Left lung (tissue), 14 donors: ENCODE measurements at places on chromosomes 13 and 19. TPM values are rescaled to one million over a fixed set of nuclear protein-coding genes. Genes with fewer than 3 reads are reported as not detected.

GRCh38 chr13:104847922-104848321, 1687.5 kb downstream of the EFNB2 start:
- no peaks in the 10 kb centered on the region for H3K27me3 ChIP-seq
- DNase-seq = peak; percentile 18
- H3K27ac ChIP-seq = no peak overlapping the region
- H3K4me1 ChIP-seq = no peaks in the 10 kb centered on the region
- no peaks in the 10 kb centered on the region for H3K36me3 ChIP-seq

Gene MEIOSIN
- not detected for total RNA-seq

Gene C1QTNF9B
- not detected for total RNA-seq

GRCh38 chr13:32310134-32310706, 4.9 kb downstream of the ZAR1L start:
- H3K27ac ChIP-seq = no peak overlapping the region
- no peak for DNase-seq
- no peaks in the 10 kb centered on the region for H3K4me1 ChIP-seq
- H3K36me3 ChIP-seq = no peaks in the 10 kb centered on the region
- peak overlapping the region; percentile 24 for H3K4me3 ChIP-seq
- H3K27me3 ChIP-seq = no peaks in the 10 kb centered on the region

DNA sequence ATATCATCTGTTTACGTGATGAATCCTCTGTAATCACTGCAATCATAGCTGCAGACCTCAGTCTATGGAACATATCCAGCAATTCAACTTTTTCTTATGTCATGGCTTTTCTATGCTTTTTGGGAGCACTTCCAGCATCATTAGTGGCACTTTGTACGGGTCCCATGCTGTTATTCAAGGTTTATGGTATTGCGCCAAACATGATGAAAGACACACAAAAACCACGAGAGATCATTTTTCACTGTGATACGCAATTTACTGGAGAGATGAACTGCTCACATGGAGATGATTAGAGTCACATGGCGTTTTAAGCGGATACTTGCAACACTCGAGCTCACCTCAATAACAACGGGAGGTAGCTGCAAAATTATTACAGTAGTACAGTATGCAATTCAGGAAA, 2101.7 kb upstream of the PCDH20 start:
- DNase-seq = no peak
- H3K36me3 ChIP-seq = no peaks in the 10 kb centered on the region
- H3K27ac ChIP-seq = no peak overlapping the region
- H3K27me3 ChIP-seq = no peaks in the 10 kb centered on the region

Gene ATCAY
- not detected for total RNA-seq

DNA sequence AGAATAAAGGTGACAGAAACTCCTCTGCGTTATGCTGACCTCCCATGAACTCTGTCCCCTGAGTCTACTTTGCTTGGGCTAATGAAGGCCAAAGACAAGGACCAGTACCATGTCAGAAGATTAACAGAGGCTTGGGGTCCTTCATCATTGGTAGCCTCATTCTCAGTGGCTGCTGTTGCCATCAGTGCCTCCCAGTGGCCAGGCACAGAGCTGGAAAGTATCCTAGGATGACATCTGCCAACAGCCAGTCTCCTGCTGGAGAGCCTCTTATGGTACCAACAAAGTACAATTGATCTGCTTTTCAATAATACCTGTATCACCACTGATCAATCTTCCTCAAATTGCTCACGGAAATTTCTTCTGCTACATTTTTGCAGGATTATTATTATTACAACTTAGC, 281.6 kb downstream of the DNAJC15 start:
- no peak overlapping the region for H3K27ac ChIP-seq
- H3K4me1 ChIP-seq = no peaks in the 10 kb centered on the region
- no peaks in the 10 kb centered on the region for H3K27me3 ChIP-seq
- H3K4me3 ChIP-seq = no peak overlapping the region
- no peak for DNase-seq
- H3K36me3 ChIP-seq = no peaks in the 10 kb centered on the region

Gene FAM216B
- total RNA-seq = 7.9 TPM

- H3K4me3 ChIP-seq = no peak overlapping the region
- no peak for DNase-seq
- H3K27me3 ChIP-seq = no peaks in the 10 kb centered on the region
- no peaks in the 10 kb centered on the region for H3K36me3 ChIP-seq
- H3K27ac ChIP-seq = no peak overlapping the region
These were observed 5.2 kb downstream of the BRCA2 start for GRCh38 chr13:32320528-32320927.

GRCh38 chr19:38736413-38737280, 7.6 kb downstream of the CAPN12 start:
- DNase-seq = no peak
- H3K4me3 ChIP-seq = peak overlapping the region; percentile 22
- H3K27me3 ChIP-seq = peaks cover 20% of the 10 kb centered on the region
- H3K36me3 ChIP-seq = no peaks in the 10 kb centered on the region
- H3K27ac ChIP-seq = no peak overlapping the region

Gene VSTM2B
- not detected for total RNA-seq

DNA sequence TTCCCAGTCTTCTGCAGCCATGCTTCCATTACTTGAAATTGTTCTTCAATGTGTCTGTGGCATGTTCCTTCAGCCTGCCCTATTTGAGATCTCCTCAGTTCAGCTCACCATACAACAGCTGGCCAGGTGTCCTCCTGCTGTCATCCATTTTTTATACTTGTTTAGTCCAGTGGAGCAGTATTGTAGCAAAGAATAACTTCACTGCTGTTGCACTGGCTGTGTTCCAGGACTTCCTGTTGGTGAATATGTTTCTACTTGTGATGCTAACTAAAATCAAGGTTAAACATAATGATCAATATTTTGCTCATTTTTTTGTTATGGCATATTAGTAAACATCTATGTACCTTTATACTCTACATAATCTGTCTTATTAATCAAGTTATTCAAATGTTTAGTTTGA, 1394.1 kb downstream of the PCDH9 start:
- H3K4me3 ChIP-seq = no peak overlapping the region
- no peaks in the 10 kb centered on the region for H3K27me3 ChIP-seq
- no peaks in the 10 kb centered on the region for H3K4me1 ChIP-seq
- no peaks in the 10 kb centered on the region for H3K36me3 ChIP-seq
- no peak overlapping the region for H3K27ac ChIP-seq

DNA sequence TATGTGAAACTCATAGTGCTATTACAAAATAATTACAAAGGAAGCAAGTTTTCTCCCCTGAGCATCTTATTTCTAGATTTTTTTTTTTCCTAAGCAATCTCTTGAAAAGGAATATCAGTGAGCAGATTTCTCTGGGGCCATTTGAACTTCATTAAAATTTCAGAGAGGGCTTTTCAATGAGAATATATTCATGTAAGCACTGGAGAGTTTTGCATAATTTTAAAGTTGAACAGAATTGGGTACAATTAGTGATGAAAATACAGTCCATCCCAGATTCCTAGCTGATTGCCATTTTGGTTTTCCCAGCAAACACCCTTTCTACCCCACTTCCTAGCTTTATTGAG, 66.8 kb upstream of the RNF113B start:
- H3K36me3 ChIP-seq = no peaks in the 10 kb centered on the region
- H3K4me3 ChIP-seq = no peak overlapping the region
- H3K27ac ChIP-seq = no peak overlapping the region
- H3K4me1 ChIP-seq = no peaks in the 10 kb centered on the region

Gene ACTMAP
- total RNA-seq = 15.1 TPM

DNA sequence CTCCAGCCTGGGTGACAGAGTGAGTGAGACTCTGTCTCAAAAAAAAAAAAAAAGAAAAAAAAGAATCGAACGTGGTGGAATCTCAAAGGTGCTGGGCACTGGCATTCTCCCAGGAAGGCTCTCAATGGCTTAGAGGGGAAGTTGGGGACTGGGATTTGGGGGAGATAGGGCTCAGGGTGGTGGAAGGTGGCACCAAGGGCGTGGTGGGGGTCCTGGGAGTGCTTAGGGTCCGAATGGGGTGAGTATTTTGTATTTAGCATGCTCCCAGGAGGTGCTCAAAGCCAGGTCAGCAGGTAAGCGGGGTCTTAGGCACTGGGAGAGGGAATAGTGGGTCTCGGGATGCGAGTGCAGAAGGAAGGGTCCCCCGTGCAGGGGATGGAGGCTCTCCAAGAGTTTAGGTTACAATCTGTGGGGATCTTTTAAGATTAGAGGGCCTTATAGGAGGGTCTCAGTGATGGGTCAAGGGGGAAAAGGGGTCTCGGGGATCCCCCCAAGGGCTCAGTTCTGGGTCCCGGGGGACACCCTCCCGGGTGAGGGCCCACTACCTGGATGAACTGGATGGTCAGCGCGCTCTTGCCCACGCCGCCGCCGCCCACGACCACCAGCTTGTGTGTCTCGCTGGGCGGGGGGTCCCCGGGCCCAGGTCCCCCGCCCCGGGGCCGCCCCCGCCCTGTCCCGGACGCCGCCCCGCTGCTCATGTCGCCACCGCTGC, 386 bp downstream of the RRAS start:
- no peaks in the 10 kb centered on the region for H3K36me3 ChIP-seq
- peak; percentile 52 for DNase-seq
- no peaks in the 10 kb centered on the region for H3K27me3 ChIP-seq
- H3K27ac ChIP-seq = peak overlapping the region; percentile 98
- peaks cover 30% of the 10 kb centered on the region for H3K4me1 ChIP-seq

- H3K27ac ChIP-seq = peak overlapping the region; percentile 86
- H3K36me3 ChIP-seq = no peaks in the 10 kb centered on the region
- DNase-seq = peak; percentile 67
- H3K4me1 ChIP-seq = peaks cover 33% of the 10 kb centered on the region
- H3K4me3 ChIP-seq = peak overlapping the region; percentile 56
These were observed 2.7 kb downstream of the DACH1 start for GRCh38 chr13:71864094-71864985.

DNA sequence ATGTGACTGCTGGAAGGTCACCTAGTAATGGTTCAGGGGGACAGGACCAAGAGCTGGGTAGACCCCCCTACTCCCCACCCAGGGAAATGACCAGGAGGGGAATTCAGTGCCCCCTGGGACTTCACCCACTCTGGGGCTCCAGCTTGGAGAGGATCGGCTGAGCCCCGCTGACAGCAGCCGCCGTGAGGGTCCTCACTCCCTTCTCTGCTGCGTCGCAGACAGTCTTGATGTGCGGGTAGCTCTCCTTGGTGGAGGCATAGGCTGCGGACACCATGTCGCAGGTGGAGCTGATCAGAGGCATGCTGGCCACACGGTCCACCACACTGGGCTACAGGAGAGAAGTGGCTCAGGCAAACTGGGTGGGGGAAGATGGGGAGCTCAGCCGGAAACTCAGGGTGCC, 7.8 kb downstream of the PLIN3 start:
- no peaks in the 10 kb centered on the region for H3K4me1 ChIP-seq
- no peak overlapping the region for H3K27ac ChIP-seq
- DNase-seq = no peak
- no peak overlapping the region for H3K4me3 ChIP-seq
- H3K27me3 ChIP-seq = no peaks in the 10 kb centered on the region
- no peaks in the 10 kb centered on the region for H3K36me3 ChIP-seq

Gene TFDP1
- 48.8 TPM for total RNA-seq

Gene ZNF14
- total RNA-seq = 4.8 TPM

Gene DLL3
- 0.12 TPM for total RNA-seq

Gene FARSA
- total RNA-seq = 40.9 TPM

DNA sequence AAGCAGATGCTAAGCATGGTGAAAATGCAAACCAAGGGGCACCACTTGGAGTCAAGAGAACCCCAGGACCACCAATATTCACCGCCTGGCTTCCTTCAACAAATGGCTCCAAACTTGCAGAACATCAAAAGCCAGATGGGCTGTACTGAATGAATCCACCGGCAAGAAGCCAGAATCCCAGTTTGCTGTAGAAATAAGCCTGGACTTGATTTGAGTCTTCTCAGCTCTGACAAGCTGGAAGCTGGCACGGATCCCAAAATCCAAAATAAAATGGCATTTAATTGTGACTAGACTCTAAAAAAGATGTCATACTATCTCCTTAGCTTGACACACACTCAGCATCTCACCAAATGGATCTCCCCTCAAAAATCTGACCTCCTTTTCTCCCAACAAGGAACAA, 11.9 kb downstream of the EFNB2 start:
- H3K4me3 ChIP-seq = no peak overlapping the region
- H3K4me1 ChIP-seq = peaks cover 16% of the 10 kb centered on the region
- peak overlapping the region; percentile 50 for H3K27ac ChIP-seq

GRCh38 chr13:37011002-37011401, 10.4 kb downstream of the EXOSC8 start:
- H3K27me3 ChIP-seq = no peaks in the 10 kb centered on the region
- H3K4me3 ChIP-seq = no peak overlapping the region
- H3K36me3 ChIP-seq = peaks cover 3% of the 10 kb centered on the region

DNA sequence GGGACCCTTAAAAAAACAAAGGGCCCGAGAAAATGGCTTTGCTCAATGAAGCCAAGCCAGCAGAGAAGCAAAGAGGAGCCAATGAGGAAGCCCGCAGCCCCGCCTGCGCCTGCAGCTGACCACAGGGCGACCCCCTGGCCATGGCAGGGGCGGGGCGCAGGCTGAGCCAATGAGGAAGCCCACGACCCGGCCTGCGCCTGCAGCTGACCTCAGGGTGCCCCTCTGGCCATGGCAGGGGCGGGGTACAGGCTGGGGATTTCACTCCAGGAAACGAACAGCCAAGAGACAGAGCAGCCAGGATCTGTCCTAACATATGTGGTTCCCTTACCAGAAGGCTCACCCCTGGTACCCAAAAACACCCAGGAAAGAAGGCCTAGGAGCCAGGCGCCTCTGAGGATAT, 101.4 kb downstream of the STK24 start:
- no peaks in the 10 kb centered on the region for H3K27me3 ChIP-seq
- peaks cover 68% of the 10 kb centered on the region for H3K4me1 ChIP-seq
- H3K27ac ChIP-seq = peak overlapping the region; percentile 74

DNA sequence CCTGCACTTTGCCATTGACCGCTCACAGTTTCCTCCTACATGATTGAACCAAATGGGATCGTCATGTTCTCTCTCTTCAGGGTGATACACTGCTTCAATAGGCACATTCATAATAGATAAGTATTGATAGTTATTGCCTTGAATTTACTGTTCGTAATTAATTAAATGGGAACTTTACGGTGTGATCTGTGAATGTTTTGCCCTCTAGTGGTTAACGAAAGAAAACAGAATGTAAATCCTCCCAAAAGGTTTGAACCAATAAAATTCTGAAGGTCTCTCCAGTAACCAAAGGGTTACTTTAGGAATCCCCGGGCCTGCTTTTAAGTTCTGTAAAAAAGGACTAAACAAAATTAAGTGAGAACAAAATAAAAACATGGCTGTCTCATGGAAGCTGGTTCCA, 389.3 kb downstream of the DACH1 start:
- no peak overlapping the region for H3K4me3 ChIP-seq
- H3K36me3 ChIP-seq = no peaks in the 10 kb centered on the region
- no peaks in the 10 kb centered on the region for H3K4me1 ChIP-seq
- no peaks in the 10 kb centered on the region for H3K27me3 ChIP-seq

DNA sequence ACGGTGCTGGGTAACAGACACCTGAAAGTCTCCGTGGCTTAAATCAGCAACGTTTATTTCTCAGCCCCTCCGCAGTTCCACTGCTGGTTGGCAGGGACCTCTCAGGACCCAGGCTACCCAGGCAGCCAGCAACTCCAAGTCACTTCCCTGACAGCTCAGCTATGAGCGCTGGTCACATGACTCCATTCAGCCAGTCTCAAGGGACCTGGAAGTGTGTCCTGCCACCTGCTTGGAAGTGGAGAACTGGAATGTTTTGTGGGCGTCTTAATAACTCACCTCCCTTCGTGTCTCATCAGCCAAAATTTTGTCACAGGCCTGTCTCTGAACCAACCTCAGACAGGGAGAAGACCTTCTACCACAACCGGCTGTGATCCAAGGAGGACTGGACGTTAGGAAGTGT, 72.8 kb downstream of the DPF1 start:
- no peaks in the 10 kb centered on the region for H3K27me3 ChIP-seq
- no peak overlapping the region for H3K27ac ChIP-seq
- no peaks in the 10 kb centered on the region for H3K4me1 ChIP-seq
- no peak for DNase-seq

Gene CATSPERD
- 2.7 TPM for total RNA-seq
